ENCODE measurements at places on chromosomes 1 and 21. TPM values are rescaled to one million over a fixed set of nuclear protein-coding genes. Genes with fewer than 3 reads are reported as not detected.

The PIGM gene
- 7.1 TPM for total RNA-seq

The KRTAP12-2 gene
- not detected for total RNA-seq

The PDC gene
- total RNA-seq: not detected

The DYNLT5 gene
- 3.3 TPM for total RNA-seq

The SLC1A7 gene
- total RNA-seq: 0.26 TPM

The UMODL1 gene
- total RNA-seq: 0.49 TPM

The FAM43B gene
- 0.20 TPM for total RNA-seq

The LPAR3 gene
- total RNA-seq: 3.6 TPM

The TMEM9 gene
- 59.3 TPM for total RNA-seq

The DEPDC1 gene
- total RNA-seq: 0.17 TPM

Measured in upper lobe of right lung (tissue), 1 donor.